ENCODE measurements at places on chromosomes 2 and 18.

GRCh38 chr2:115427436-115427835, 985.0 kb downstream of the DPP10 start:
- DNase-seq, result no peak

GRCh38 chr2:38875227-38875575, 533 bp downstream of the DHX57 start:
- no peak for DNase-seq

GRCh38 chr2:9472511-9472910, 1.8 kb upstream of the IAH1 start:
- no peak for DNase-seq

DNA sequence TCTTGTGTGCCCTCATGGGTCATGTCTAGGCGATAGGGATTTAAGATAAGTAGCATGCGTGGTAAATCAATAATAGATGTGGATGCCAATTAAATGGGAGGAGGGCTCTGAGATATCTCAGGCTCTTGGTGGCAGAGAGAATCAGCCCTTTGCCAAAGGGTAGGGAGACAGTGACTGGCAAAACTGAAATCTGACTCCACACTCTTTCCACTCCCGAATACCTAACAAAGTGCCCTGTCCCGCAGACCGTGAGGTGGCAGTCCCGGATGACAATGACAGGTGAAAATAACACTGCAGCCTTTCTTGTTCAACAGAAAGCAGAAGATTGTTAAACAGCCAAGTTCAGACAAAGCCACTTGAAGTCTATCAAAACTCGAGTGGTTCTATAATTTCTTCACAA, 47.0 kb downstream of the C2orf76 start:
- no peak for DNase-seq

DNA sequence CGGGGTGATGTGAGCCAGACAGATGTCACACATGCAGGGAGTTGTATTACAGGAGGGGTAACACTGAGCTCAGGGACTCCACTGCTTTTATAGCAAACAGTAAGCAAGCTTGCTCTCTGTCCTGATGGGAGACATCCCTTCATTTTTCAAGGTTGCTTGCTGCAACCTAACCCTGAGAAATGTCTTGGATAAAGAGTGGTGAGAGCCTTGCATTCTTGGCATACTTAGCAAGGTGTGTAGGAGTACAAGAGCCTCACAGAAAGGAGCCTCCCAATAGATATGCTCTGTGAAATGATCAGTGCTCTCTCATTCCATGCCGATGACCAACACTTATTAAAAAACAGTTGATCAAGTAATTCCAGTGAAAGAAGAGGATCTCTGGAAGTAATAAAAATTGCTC, 8.1 kb downstream of the PFN4 start:
- DNase-seq, result no peak

GRCh38 chr2:241936457-241937133, 67.1 kb downstream of the RTP5 start:
- no peak for DNase-seq

DNA sequence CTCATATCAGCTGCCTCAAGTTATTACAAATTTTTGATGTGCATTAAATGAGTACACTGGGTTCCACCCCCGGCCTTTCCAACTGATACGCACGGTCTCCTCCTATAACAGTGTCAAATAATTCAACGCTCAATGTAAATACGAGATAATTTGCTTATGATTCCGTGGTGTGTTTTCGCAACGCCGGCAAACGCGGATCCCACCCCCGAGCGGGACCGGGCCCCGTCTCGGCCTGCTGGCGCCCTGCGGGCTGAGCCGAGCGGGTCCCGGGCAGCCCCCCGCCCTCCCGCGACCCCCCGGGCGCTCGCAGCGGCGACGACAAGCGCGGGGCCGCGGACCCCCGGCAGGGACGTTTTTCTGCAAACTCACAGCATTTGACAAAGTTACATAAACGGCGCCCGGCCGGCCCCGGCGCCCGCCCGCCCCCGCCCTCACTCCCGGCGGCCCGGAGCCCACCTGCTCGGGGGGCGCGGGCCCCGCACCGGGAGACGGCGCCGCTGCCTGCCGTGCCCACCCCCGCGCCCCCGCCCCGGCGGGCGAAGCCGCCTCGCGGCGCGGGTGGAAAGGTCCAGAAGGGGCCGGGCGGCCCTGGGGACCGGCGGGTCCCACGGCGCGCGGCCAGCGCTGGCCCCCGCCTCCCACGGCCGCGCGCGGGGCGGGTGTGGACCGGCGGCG, 762 bp downstream of the HDAC4 start:
- no peak for DNase-seq

DNA sequence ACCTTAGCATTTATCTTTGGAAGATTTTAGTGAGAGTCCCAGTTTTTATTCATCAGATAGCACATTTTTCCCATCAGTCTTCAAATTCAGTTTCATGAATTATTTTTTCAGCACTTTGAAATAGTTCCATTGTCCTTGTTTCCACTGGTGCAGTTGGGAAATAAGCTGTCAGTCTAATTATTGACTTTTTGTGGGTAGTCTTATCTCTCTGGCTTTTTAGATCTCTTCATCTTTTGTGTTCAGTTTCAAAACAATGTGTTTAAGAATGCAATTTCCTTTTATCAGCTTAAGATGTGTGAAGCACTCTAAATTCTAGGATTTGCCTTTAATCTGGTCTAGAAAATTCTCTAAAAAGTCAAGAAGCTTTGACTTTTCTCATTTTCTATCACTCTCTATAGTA, 70.5 kb downstream of the GFPT1 start:
- no peak for DNase-seq
